ENCODE measurements at places on chromosomes 4 and X.

- DNase-seq, result no peak
These were observed 2.1 kb upstream of the ZNF141 start for GRCh38 chr4:335515-335914.

DNA sequence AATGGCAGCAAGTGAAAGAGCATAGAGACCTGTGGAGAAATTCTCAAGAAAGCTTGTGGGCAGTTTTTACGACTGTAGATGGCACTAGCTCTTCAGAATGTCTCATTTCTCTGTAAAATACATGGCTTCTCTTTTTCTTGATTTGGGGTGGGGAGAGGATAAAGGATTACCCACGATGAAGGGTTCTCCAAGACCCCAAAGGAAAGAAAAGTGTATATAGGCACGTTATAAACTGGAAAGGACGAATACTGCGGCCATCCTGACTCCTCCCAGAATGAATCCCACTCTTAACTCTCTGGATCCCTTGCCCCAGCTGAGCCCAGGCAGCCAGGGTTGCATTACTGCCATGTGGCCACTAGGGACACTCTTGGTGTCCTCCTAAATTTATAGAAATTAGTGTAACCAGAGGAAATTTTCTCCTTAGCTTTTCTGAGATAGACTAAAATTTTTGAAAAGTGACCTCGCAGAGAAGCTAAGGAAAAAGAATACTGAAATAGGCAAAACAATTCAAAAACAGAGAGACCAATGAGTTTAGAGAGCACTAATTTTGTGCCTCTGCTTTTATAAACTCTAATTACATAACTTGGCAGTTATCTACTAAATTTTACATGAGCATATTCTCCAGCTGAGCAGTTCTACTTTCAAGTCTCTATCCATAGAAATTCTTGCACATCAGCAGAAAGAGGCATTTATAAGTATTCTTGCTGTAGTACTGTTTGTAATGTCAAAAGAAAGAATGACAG lies 37.8 kb upstream of the PCDH19 start:
- DNase-seq, result no peak

DNA sequence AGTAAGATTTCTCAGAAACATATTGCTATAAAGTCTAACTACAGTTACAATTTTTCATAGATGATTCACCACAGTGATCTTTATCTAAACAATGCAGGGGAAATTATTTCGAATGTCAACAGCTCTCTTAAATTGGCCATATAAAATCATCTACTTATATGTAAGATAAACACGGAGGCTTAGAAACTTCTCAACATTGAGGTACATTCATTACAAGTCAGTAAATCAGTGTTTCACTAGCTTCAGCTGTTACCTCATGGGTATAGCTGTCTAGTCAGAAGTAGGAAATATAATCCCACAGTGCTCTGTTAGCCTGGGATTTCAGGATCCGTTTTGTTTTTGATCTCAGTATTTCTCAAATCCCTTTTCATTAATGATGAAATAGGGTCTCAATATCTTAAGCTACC lies 43.2 kb downstream of the PCDH7 start:
- no peak for DNase-seq

DNA sequence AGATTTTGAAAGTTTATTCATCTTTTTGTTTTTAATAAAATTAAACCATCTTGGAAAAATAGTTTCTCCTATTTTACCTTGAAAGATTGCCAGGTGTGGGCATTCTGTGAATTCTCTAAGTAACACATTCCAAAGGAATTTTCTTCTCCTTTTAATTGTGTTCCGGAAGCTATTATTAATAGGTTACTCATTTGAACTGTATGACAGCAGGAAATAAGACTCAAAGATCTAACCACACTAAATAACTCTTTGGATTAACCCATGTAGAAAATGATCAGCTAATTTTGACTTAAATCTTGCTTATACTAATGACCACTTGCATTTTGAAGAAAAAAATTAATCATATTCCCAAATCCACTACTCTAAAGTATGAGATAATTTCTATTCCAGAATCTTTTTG lies 17.6 kb upstream of the CCNI start:
- DNase-seq, result no peak

DNA sequence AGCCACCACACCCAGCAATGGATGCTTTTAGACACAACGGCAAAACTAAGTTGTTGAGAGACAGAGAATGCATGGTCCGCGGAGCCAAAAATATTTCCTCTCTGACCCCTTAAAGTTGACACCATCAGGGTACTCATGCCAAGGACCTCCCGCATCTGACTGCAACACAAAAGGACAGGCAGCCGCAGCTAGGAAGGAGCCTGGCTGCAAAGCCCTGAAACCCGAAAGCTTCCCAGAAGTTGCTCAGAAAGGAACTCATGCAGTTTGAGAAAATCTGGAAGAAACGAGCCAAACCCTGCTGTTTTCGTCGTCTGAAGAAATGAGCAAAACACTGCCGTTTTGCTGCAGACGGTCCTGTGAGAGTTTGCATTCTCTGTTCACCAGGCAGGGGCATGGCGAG lies 16.5 kb downstream of the DHRSX start:
- no peak for DNase-seq

GRCh38 chrX:42075032-42075431 lies 151.7 kb upstream of the CASK start:
- no peak for DNase-seq

- no peak for DNase-seq
These were observed 5.6 kb upstream of the PCGF3 start for GRCh38 chr4:699816-700580.

GRCh38 chr4:83618991-83619645 lies 83.2 kb downstream of the GPAT3 start:
- DNase-seq, result no peak

DNA sequence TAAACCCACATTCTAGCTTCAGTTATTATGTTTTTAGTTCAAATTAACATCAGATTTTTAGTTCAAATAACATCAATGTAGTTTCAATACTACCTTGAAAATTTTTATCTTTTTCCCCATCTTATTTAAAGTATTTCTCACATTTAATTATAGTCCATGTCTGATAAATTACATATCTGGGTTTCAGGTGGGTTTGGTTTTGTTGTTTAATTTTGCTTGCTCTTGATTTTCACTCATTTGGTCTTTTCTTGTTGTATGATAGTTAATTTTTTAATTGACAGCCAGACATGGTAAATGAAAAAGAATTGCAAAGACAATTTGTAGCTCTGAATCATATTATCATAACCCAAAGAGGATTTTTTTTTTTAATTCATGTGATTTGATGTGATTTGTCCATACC lies 41.9 kb downstream of the GYG2 start:
- no peak for DNase-seq

DNA sequence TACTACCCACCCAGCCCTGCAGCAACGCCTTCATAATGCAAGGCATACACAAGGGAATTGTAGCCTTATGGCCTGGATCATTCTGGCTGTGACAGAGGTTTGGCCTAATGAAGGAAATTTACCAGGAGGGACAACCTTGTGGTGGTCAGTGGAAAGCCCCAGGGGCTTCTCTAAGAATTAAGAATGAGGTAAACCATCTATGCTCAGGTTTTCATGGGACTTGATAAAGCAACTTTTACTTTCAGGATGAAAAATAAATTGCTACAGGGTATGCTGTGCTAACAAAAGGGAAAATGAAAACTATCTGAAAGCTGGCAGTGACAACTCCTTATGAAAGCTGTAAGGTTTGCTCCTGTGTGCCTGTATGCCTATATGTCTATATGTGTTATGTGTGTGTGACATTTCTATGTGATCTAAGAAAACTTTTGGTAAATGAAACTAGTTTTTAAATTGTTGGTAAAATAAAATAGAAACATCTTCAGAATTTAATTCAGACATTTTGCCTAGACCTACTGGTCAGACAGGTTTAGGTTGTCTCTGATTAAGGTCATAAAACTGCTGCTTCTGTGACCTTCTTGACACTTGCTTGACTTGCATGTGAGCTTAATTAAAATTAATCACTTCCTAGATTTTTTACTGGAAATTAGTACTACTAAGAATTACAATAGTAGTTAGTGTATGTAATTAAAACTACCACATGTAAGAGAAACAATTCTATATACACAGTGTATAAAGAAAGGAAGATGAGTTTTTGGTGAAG lies 19.9 kb upstream of the TXK start:
- DNase-seq, result no peak

DNA sequence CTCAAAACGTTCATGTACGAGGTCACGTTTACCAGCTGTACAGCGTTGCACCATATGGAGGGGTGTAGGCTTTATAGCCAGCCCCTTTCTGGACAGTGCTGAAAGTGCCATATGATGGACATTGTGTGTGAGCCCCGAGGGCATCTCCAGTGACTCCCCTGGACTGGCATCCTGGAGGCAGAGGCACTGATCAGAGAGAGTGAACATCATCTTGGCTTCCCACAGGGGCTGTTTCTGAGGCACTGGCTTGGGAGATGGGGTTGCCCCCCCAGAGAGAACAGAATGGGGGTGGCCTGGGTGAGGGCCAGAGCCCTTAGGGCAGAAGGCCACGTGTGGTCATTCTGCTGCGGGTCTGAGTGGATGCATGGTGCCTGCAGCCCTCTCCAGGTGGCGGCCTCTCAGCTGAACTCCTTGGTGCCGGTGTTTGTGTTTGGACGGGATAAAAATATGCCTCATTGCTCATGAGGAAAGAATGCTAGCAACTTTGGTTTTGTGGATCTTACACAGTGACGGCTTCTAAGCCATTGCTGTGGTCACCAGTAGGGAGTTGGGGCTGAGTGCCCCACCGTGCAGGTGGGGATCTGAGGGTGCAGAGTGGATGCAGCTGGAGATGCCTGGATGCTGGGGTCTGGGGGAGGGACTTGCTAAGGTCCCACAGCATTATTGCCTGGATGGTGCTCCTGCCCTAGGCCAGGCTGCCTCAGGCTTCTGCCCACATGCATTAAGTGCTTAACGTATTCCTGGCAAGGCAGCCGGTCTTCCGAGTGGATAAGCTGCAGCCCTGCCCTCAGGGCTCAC lies 3.4 kb downstream of the WFS1 start:
- DNase-seq, result no peak

- no peak for DNase-seq
These were observed 5.8 kb upstream of the CLNK start for GRCh38 chr4:10690185-10690907.
